ENCODE measurements at places on chromosomes 3 and 15.

DNA sequence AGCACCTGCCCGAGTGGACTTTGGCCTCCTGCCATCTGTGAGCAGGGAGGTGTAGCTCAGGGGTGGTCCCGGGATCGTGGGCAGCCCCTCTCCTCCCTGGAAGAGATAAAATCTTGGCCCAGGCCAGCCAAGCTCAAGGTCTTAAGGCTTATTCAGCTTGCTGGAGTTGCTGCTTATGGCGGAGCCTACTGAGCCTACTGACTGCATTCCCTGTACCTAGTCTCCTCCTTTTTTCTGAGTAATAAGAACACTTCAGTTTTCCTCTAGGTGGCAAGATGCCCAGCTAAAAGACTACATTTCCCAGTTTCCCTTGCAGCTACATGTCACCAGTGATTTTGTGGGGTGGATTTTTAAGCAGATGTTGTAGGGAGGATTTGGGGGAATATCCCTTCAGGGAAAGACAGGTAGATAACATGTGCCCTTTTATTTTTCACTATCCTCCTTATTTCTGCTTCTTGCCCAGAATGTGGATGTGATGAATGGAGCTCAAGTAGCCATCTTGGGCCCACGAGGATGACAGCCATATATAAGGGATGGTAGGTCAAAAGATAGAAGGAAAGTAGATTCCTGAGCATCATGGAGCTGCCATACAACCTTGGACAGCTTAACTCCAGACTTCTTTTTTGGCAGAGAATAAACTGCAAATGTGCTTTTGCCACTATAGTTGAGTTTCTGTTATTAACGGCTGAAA lies 41.4 kb upstream of the INSYN1 start:
- peak; percentile 31 for DNase-seq

GRCh38 chr3:138946663-138947494 lies at the start of the genes FOXL2 and FOXL2NB:
TSS of gene FOXL2 (minus strand) at chr3:138947137. CDS start at chr3:138946722, 415 bp downstream.
TSS of gene FOXL2NB (plus strand) at chr3:138947217. CDS start at chr3:138947365, 148 bp downstream.
- DNase-seq = peak; percentile 60

DNA sequence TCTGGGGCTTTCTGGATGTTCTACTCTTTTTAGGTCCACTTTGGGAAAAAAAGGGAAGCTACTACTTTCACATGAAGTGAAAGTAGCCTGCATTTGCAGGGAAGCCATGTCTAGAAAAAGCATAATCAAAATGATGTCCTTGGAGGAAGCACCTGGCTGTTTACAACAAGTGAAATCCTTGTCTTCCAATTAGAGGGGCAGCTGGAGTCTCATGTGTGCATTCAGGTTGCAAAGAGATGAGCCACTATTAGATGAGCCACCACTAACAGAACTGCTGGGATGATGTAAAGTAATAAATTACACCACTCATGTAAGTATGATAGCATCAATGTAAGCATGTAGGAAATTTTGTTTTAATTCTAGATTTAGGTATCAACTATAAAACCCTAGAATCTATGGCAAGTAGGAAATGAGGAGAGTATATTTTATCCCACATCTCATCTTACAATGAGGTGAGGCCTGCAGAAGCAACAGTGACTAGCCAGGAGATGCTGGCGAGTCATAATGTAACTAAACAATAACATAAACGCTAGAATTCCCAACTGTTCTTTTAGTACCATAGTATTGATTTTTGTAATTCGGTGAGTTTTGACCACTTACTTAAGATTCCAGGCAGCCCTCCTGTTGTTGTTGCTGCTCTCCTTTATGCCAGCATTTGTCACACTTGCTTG lies 75.9 kb downstream of the TMEM108 start:
- DNase-seq = peak; percentile 19

GRCh38 chr3:126157083-126157768 lies 23.2 kb downstream of the ALDH1L1 start:
- no peak for DNase-seq

DNA sequence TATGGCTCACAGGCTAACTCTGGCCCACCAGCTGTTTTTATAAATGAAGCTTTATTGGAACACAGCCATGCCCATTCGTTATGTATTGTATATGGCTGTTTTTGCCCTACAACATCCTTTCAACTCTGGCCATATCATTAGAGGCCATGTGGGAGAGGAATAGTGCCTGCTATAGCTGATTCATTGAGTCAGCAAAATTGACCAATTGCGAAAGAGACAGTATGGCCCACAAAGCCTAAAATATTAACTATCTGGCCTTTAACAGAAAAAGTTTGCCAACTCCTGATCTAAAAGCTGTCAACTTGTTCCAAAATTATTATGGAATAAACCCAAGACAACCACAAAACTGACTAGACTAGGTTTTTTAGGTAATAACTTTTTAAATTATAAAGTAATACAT lies 1.4 kb downstream of the NR1I2 start:
- no peak for DNase-seq

GRCh38 chr3:71581457-71582035 lies 2.0 kb downstream of the FOXP1 start:
- DNase-seq = no peak

DNA sequence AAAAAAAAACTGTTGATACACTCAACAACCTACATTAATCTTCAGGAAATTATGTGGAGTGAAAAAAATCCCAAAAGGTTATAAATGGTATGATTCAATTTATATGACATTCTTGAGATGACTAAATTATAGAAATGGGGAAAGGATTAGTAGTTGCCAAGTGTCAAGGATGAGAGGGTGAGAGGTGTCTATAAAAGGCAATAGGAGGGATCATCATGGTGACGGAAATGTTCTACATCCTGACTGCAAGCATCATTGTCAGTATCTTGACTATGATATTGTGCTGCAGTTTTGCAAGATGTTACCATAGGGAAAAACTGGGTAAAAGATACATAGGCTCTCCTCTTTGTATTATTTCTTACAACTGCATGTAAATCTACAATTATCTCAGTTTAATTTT lies 125.6 kb downstream of the FRMD5 start:
- no peak for DNase-seq

- no peak for DNase-seq
These were observed 24.8 kb upstream of the ZFAND6 start for GRCh38 chr15:80034629-80035028.

DNA sequence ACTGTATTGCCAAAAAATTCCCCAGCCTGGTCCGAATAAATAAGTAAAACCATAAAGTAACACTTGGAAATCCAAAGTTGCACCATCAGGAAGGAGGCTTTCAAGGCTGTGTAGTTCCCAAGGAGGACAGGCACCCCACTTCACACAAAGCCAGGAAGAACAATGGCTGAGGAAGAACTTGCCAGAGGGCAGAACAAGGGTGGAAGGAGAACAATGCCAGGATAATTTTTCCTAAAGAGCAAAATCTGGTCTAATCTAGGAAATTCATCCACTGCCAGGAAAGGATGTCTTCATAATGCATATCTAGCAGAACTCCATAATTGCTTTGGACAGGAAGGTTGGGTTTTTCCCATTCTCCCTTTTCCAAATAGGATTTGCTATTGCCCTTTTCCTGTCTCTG lies 15.7 kb upstream of the ARID3B start:
- no peak for DNase-seq

DNA sequence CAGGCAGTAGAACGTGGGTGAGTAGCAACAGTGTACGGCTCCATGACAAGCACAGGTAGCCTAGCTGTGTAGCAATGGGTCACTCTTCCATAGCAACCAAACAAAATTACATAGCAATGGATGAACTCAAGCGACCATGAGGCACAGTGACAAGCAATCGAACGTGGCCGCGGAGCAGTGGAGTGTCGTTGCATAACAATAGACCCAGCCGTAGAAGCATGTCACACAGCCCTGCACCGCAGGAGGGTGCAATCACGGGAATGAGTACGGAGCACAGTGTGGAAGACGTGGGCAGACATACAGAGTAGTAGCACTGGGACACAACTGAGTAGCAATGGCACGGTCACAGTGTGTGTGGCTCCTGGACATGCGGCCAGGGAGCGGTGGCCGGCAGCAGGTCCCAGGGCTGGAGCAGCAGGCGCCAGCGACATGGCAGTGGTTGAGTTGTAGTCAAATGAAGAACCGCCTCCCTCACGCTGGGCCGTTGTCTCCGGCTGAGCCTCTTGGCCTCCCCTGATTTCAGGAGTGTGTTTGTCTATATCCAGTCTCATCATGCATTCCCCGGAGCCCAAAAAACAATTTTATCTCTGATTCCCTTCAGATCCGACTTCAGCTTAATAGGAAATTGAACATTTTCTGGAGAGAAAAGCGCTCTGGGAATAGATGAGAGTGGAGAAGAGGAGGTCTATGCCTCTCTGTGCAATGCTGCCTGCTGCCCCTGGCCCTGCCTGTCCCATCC lies 64.1 kb downstream of the CCDC33 start:
- DNase-seq = no peak

DNA sequence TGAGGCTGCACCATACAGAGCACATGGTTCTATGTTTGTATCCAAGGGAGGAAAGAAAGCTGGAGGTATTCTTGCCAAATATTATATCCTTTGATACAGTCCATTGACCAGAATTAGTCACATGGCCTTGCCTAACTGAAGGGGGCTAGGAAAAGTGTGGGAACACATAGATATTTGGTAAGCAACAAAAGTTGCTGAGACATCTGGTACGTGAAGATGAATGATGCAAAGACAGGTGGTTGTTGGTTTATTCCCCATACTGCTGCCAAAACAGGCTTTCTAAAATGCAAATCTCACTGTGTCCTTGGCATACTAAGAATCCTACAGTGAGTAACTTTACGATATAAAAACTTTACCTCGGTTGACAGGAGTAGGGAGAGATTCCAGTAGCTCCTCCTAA lies 162.2 kb downstream of the VGLL3 start:
- DNase-seq = peak; percentile 40

- DNase-seq = peak; percentile 77
These were observed 633.9 kb upstream of the TGFBR2 start for GRCh38 chr3:29972320-29972993.

- DNase-seq = no peak
These were observed 357 bp downstream of the KIAA1143 start for GRCh38 chr3:44761101-44761423.

DNA sequence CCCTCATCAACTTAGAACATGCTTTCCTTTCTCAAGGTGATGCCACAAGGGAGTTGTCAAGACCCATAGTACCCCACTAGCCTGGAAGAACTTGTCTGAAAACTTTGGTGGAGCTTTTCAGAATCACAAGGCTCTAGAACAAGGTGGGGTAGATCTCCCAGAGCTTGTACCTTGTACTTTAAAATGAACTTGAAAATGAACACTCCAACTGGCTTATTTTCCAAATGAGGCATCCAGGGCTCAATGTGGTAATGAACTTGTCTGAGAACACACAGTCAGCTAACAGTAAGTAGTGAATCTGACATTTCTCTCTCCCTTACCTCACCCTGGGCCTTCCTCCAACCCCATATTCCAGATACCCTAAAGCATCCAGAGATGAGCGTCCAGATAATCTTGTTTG lies 81.8 kb upstream of the THBS1 start:
- DNase-seq = no peak

DNA sequence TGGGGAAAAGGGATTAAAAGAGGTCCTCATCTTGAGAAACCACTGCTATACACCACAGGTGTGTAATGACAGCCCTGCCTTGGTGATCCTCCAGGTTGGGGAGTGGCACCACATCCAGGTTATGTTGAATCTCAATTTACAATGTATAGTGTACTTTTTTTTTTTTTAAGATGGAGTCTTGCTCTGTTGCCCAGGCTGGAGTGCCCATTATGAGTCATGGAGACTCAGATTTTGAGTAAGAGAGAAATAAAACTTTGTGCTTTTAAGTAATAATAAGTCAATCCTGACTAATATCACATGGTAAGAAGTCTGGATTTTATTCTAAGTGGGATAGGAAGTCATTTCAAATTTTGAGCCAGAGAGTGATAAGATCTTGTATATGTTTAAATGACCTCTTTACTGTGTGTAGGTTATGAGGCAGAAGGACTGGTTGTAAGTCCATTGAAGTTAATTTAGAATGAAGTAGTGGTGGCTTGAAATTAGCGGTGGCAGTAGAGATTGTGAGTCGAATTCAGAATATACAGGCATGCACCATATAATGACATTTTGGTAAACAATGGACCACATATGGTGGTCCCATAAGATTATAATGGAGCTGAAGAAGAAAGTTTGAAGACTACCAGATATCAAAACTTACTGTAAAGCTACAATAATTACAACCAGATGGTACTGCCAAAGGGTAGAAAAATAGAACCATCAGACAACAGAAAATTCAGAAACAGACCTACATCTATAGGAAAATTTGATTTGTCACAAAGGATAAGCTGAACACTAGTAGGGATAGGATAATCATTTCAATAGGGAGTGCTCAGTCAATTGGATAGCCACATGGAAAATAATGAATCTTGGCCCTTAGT lies 20.7 kb downstream of the POPDC2 start:
- DNase-seq = peak; percentile 49

DNA sequence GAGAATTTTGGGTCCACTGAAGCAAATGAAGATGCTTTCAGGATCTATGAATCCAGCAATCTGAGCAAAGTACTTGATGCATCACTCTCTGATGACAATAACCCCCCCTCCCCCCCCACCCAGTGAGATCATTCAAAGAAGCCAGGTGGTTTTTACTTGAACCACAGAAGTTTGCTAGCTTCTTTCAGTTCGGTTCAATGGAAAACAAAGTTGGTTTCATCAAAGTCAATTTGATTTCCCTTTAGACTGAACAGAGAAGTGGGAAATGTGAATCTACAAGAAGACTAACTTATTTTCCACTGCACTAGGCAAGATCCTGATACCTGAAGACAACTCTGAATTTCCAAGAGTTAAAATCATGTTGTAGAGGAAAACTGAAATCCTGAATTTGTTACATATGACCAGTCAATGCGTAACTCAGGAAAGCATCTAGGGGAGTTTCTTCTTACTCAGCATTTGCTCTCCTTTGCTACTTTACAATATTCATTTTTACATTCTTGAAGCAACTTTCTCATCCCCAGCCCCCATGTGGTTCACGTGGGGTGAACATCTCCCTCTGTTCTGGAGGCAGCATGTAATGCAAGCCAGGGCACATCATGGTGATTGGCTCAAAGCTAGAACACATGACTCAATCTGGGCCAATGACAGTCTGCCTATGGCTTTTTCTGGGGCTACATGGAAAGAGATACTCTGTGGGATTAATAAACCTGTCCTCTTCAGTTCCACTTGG lies 572.6 kb downstream of the FOXP1 start:
- no peak for DNase-seq

GRCh38 chr15:85769182-85769900 lies 25.4 kb downstream of the KLHL25 start:
- DNase-seq = no peak

DNA sequence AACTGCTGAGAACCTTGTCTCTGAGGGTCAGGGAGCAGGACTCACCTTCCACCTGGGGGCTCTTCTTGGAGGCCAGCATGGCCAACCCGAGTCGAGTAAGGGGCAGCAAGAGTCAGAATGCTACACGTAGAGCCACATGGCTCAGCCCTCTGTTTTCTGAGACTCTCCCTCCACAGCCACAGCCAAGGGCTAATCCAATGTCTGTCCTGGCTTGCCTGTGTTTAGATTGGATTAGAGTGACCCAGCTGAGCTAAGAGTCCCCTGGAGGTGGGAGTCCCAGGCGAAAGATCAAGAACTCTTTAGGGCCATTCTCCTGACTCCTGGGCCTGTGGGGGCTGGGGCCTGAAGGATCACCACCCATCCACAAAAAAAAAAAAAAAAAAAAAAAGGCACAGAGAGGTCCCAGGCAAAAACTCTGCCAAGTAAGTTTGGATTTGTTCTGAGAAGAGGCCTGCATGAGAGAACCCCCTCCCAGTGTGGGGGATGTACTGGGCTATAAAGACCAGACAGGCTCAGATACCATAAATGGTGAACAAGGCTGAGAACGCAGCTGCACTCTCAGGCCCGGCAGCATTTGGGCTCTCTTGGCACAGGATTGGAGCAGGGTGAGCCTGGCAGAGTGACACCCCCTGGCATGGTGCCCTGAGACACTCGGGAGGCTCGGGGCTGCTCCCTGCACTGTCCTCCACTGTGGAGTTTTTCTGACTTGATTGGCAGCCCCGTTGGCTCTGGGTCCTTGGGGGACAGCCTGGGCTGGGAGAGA lies 88.0 kb upstream of the OSBPL11 start:
- DNase-seq = no peak
